ENCODE measurements at places on chromosomes 16 and 17.

DNA sequence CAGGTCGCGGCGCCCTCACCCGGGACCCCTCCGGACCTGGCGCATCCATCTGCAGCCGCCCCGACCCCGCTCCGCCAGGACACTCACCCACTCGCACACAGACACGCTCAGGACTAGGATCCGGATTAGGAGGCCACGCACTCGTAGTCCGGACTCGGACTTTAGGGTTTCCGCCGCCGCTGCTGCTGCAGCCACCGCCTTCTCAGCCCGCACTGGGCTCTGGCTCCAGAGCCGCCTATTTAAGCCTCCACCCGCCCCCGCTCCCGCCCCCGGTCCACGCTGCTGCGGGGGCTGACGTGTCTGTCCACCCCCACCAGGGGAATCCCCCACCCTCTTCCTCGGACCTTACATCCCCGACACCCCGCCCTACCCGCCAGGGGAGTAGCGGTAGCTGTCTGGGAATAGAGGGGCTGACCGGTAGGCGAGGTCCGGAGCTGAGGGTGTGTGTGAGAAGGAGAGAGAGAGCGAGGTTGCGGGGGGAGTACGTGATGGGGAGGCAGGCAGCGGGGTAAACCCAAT is at the start of gene RRAD:
Gene RRAD, minus strand, starts transcription at position 214 of the 519 bp plus-strand sequence. CDS start 356 bp downstream, outside the sequence.
- no peak for DNase-seq

- peak; percentile 59 for DNase-seq
Measured at GRCh38 chr16:87560428-87561199, 41.7 kb upstream of the JPH3 start.

DNA sequence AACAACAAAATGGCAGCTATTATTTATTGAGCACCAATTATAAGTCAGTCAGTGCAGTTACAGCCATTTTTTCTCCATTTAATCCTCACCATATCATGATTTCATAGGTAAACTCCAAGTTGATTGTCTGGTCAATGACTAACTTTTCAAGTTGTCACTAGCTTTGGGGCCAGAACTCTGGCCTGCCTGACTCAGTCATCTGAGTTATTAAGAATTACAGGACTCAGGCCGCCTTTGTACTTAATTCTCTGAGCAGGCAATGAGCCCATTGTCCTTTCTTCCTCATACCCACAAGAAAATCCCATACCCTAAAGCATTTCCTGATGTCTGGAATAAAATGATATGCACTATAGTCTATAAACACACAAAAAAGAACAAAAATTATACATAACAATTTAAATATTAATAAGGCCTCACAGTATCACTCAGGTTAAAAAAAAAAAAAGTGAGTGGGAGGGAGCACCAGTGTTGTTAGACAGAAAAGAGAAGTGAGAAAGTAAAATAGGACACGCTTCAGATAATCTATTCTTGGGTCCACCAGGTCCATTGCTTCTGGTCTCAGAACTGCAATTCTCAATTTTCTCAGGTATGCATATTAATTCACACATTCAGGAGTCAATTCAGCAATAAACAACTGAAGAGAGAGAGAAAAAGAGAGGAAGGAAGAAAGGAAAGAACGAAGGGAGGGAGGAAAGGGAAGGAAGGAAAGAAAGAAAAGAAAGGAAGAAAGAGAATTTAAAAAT is 70.2 kb downstream of the SPAG9 start:
- no peak for DNase-seq

- DNase-seq = peak; percentile 17
Measured at GRCh38 chr16:9297437-9298113, 206.1 kb downstream of the HAPSTR1 start.

DNA sequence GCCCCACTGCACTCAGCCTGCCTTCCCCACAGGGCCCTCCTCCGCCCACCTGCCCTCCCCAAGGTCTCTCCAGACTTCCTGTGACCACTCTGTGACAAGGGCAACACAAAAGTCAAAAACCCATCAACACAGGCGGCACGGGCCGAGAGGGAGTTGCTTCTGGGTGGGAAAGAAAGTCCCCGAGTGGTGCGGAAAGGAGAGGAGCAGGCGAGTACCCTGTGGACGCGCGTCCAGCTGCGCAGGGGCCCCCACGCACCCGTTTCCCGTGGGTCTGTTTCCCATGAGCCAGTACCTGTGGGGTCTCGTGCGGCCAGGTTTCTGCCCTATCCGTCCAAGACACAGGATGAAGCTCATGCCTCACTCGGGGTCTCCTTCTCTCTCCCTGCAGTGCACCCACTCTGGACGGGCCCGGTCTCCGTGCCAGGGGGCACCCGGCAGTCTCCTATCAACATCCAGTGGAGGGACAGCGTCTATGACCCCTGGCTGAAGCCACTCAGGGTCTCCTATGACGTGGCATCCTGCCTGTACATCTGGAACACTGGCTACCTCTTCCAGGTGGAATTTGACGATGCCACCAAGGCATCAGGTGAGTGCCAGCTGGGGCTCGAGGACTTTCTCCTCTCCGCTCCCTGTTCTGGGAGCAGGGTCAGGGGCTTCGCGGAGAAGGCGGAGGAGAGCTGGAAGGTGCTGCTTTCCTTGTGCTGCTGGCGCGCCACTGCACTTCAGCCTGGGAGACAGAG is 12.2 kb downstream of the CD2BP2 start:
- DNase-seq = no peak

GRCh38 chr17:57403236-57403635 is 146.9 kb downstream of the MSI2 start:
- DNase-seq = no peak

GRCh38 chr17:43309505-43310332 is 75.9 kb upstream of the RNU2-1 start:
- peak; percentile 42 for DNase-seq

GRCh38 chr17:58666858-58667267 is 25.0 kb downstream of the TEX14 start:
- DNase-seq = peak; percentile 88

DNA sequence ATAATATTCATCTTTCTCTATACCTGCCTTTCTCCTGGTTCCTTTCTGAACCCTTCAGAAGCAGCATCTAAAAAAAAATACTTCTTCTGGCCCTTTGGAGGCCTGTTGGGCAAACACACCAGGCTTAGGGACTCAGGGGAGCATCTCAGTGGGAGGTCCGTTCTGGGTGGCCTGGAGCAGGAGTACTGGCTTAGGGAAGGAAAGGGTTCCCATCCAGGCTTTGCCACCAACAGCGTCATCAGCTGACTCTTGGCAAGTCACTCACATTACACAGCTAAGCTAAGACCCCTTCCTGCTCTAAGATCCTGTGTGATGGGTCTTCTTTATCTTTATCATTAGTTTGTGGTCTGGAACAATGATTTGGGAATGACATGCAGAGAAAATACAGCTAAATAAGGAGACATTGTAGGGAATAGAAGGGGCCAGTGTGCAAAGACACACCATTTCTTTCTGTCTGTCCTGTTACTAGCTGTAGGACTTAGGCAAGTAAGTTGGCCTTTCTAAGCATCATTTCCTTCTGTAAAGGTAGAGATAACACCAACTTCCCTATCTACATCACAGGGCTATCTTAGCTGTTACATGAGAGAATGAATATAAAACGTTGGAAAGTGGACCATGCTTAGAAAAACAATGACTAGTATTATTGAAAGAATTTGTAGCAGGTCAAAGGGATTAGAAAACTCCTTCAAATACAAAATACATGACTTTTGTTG is 9.9 kb downstream of the PCTP start:
- peak; percentile 62 for DNase-seq

- no peak for DNase-seq
Measured at GRCh38 chr16:54365990-54366634, 79.5 kb upstream of the IRX3 start.

DNA sequence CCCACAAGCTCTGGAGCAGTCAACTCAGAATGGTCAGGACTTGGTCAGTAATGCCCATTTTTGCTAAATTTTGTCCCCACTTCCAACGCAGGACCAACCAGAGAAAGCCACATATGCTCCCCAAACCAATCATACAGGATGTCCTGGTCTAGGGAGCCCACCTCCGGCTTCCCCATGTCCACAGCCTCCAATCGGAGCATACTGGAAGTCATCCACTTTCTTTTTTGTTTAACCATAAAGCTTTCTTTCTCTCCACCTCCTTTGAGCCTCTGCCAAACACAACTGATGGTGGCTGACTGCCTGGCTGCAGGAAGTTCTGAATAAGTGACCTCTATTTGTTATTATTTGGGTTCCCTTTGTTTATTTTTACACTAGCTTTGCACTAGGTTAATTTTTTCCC is 549.1 kb downstream of the WWOX start:
- no peak for DNase-seq

GRCh38 chr17:55157165-55157564 is 107.6 kb upstream of the HLF start:
- no peak for DNase-seq

GRCh38 chr17:41627316-41628072 is 3.1 kb upstream of the KRT17 start:
- no peak for DNase-seq

- peak; percentile 87 for DNase-seq
Measured at GRCh38 chr17:1908699-1909309, 79.0 kb downstream of the RPA1 start.

DNA sequence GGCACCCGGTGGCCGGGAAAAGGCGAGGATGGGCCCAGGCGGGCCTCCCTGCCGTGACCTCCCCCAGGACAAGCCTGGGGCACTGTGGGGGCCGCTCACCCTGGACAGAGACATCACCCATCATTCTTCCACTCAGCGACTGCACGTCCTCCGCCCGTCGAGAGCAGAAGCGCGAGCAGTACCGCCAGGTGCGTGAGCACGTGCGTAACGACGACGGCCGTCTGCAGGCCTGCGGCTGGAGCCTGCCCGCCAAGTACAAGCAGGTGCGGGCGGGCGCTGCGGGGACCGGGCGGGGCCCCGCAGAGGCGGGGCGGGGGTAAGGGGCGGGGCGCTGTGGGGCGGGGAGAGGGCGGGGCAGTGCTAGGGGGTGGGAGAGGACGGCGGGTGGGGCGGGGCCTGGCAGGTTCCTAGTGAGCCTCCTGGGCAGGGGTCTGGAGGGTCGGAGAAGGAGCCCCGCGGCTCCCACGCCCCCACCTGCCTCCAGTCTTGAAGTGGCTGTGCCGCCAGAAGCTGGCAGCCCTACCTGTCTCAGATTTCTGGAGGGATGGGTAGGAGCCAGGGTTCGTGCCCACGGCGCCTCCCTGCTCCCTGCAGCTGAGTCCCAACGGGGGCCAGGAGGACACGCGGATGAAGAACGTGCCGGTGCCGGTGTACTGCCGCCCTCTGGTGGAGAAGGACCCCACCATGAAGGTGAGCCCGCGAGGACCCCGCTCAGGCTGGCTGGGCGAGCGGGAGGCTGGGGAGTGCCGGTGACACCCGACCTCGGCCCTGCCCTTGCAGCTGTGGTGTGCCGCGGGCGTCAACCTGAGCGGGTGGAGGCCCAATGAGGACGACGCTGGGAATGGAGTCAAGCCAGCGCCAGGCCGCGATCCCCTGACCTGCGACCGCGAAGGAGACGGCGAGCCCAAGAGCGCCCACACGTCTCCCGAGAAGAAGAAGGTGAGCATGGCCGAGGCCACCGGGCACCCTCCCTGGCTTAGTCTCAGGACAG is 7.5 kb downstream of the NME3 start:
- DNase-seq = peak; percentile 41

DNA sequence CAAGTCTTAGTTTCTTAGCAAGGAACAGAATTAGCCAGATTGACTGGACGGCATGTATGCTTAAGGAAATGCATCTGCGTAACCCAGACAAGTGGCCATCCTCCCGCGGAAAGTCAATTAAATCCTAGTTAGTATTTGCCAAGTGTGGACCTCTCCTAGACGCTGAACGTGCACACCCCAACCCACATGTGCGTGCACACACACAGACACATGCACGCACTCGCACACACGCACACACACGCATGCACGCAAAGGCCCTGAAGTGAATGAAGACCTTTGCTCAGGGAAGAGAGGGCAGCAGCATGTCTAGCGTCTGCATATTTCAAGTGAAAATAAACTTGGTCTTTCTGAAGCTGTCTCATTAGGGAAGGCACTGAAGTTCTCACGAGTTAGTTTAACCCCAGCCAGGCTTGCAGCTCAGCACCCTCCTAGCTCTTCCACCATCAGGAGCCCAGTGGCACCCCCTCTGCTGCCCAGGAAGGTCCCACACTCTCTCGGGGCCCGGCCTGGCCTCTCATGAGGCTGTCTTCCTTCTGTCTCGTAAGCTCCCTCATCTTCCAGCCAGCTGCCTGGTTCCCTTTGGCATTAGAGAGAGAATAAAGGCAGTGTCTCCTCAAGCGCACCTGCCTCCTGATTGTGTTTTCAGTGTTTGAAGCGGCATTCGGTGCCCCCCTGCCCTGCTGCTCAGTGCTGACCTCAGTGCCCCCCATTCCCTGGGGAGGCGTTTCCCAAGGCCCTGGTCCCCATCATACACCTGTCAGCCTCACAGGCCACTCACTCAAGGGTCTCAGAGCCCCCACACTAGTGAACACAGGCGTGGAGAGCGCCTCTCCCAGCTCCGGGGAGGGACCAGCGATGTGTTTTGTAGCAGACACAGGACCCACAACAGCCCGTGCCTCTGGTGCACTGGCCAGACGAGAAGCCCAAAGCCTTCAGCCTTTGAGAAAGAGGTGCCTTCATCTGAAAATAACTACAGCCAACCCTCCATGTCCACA is 52.2 kb upstream of the CHMP6 start:
- no peak for DNase-seq

- DNase-seq = no peak
Measured at GRCh38 chr17:12940699-12941098, 77.1 kb downstream of the ELAC2 start.

DNA sequence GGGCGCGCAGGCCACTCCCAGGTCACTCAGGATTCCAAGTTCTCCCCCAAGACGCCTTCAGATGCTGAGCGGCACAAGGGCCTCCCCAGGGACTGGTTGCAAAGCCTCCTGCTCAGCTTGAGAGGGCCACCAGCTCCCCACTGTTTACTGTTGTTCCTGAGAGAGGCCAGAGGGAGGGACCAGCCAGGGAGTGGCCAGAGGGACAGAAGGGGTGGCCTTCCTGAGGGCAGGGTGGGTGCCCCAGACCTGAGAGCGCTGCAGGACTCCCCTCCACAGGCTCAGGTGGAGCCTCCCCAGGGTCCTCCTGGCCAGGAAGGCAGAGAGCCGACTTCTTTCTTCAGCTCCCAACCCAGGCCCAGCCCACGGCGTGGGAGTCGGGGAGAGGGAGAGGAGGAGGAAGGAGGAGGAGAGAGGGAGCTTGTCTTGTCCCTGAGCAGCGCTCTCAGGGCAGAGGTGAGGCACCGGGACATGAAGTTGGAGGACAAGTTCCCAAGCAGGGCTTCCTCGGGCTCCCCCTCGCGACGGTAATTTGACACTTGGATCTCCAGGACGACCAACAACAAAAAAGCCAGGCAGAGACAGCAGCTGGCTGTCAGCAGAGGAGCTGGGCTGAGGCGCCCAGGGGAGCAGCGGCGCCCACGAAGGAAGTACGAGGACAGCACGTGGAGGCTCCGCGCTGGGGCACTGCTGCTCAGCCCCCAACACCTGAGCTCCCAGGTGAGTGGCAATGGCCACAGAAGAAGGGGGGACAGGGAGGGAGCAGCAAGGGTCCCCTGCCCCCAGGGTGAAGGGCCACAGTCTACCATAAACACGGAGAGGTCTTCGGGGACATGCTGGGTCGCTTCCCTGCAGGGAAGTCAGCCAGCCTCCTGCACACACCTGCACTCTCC is 497 bp downstream of the SMIM5 start:
- peak; percentile 96 for DNase-seq

- DNase-seq = peak; percentile 47
Measured at GRCh38 chr16:3879258-3879886, 1.1 kb downstream of the CREBBP start.

All from hematopoietic multipotent progenitor cell treated with erythropoietin and hydrocortisone succinate and interleukin-3 and kit ligand, for 4 days (in vitro differentiated cells).